ENCODE measurements at places on chromosomes 4 and X.

GRCh38 chr4:106541253-106541652 is 172.7 kb upstream of the GIMD1 start:
- DNase-seq, result no peak

- no peak for DNase-seq
Measured at GRCh38 chrX:27241981-27242380, 221.2 kb downstream of the PPP4R3C start.

DNA sequence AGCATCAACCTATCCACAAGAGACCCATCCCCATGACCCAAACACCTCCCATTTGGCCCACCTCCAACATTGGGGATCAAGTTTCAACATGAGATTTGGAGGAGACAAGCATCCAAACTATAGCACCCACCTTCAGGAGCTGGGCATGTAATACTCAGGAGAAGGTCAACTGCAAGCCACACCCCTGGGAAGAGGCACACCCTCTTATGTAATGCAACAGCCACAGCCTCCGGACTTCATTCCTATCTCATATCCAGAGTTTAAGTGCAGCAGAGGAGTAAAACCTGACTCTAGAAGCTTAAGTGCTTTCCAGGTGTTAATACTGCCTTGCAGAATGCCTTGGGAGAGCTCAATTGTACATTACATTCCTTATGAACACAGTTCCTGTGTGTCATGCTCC is 197.4 kb downstream of the PTTG2 start:
- DNase-seq, result no peak

DNA sequence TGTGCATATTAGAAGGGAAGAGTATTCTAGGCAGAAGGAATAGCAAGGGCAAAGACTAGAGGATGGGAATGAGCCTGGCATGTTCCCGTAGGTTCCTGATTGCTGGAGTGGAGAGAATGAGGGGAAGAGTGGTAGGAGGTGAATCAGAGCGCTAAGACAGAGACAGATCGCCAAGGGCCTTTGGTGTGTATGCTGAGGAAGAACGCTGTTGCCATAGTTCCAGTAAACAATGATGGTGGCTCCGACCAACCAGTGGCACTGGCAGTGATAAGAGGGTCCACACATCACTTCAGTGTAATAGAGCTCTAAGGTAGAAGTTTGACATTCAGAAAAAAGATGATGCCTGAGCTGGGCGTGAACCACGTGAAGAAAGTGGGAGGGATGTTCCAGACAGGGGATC is 966 bp downstream of the TBC1D25 start:
- no peak for DNase-seq

- no peak for DNase-seq
Measured at GRCh38 chr4:112677519-112678091, 40.7 kb downstream of the LARP7 start.

DNA sequence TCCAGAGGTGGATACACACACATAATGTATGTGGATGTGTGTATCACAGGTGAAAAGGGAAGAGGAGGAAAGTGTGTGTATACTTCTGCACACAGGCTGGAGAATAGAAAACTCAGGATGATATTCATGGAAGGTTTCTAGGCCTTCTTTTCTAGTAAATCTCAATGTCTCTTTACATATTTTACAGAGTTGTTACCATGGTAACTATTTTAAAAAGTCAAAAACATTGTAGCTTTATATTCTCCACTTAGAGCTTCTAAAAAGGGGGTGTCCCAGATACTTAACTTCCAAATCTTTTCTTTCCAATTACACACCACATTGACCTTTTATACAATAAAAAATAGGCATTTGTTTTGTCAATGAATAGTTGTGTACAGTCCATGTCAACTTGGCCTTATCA is 604.8 kb upstream of the LCORL start:
- DNase-seq, result no peak

GRCh38 chr4:113969709-113970334 is 9.6 kb downstream of the ARSJ start:
- no peak for DNase-seq

DNA sequence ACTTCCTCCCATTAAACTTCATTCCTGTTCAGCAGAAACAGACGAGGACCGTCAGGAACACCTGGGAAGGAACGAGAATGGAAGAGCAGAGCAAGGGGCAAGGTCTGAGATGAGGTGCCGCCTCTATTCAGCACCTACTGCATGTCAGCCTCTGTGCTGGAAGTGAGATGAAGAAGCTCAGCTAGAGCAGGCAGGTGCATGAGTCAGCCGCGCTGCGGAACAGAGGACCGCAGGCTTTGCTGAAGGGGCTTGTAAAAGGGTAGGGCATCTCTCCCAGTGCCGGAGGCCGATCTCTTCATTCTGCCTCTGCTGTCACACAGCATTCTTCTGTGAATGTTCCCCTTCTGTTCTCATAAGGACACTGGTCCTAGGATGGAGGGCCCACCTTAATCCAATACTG is 6.1 kb upstream of the ABLIM2 start:
- DNase-seq, result no peak

- no peak for DNase-seq
Measured at GRCh38 chrX:9122519-9123245, 88.8 kb upstream of the FAM9B start.

- DNase-seq, result no peak
Measured at GRCh38 chrX:132118358-132118757, 9.5 kb downstream of the FRMD7 start.

- DNase-seq, result no peak
Measured at GRCh38 chr4:79235095-79235494, 90.8 kb downstream of the NAA11 start.

GRCh38 chr4:656436-657337 is 17.4 kb downstream of the ATP5ME start:
- DNase-seq, result no peak

GRCh38 chrX:148555101-148555500 is 54.7 kb downstream of the AFF2 start:
- no peak for DNase-seq

DNA sequence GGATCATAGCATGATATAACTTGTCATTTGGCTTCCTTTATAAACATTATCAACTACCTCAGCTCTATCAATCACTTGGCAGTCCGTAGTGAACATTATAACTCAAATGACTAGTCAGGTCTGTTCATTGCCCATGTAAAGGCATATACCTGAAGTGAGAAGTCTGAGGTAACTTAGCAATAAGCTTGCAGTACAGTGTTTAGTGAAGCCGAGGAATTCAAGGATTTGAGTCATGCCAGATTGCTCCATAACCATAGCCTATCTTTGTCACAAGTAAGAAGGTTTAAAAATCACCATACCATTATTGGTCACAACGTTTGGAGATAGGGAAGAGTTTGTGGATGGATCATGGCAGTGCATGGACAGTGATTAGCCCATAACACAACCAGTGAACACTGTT is 41.6 kb downstream of the AR start:
- DNase-seq, result no peak

GRCh38 chr4:121873604-121874003 is 3.3 kb upstream of the BBS7 start:
- DNase-seq, result no peak

DNA sequence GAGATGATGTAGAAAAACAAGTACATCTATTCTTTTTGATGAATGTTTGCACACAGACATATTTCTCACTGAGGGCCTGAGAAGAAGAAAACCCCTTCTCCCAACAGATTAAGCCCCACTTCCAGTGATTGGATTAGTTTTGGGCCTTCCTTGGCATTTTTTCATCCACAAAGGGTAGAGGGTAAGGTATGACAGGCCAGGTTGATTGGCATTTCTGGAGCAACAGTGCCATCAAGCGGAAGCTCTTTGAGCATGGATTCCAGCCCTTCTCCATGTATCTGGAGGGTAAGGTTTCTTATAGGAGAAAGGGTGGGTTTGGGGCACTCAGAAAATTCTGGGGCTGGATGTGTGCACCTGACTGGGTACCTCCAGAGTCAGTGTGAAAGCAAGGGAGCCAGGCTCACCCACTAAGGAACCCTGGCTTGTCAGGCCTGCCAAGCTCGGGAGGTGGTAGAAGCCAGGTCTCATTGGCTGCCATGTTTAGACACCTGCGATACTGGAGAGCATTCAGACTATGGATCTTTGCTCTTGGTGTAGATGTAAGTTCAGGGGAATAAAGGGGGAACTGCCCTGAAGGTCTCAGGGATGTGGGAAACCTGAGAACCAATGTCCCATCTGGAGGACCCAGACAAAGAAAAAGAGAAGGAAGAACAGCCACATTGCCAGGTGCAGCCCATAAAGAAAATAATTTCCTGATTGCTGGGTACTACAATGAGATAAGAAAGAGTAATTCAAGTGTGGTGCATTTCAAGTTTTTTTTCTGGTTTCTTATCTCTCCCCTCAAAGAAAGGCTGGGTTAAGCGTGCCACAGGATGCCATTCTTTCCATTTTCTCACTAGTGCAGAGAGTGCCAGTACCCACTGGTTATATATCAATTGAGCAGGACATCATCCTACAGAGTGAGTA is 222.3 kb upstream of the AGTR2 start:
- DNase-seq, result no peak

- DNase-seq, result no peak
Measured at GRCh38 chr4:120177603-120178002, 111.0 kb upstream of the MAD2L1 start.

DNA sequence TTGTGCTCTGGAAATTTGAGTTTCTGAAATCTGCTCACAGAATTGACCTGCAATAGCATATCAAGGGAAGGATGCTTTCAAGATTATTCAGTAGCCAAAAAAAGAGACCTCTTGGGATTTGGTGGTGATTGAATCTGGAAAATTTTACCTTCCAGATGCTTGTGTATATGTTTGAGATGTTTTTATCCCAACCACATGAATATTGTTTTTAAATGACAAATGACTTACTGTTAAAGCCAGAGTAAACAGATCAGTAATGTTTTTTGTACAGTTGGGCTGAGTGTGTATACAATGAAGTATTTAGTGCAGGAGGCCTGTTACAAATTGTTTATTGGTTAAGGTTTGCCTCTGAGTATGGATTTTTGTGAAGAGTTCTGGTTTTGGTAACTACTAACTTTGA is 126.5 kb downstream of the CBR4 start:
- no peak for DNase-seq

DNA sequence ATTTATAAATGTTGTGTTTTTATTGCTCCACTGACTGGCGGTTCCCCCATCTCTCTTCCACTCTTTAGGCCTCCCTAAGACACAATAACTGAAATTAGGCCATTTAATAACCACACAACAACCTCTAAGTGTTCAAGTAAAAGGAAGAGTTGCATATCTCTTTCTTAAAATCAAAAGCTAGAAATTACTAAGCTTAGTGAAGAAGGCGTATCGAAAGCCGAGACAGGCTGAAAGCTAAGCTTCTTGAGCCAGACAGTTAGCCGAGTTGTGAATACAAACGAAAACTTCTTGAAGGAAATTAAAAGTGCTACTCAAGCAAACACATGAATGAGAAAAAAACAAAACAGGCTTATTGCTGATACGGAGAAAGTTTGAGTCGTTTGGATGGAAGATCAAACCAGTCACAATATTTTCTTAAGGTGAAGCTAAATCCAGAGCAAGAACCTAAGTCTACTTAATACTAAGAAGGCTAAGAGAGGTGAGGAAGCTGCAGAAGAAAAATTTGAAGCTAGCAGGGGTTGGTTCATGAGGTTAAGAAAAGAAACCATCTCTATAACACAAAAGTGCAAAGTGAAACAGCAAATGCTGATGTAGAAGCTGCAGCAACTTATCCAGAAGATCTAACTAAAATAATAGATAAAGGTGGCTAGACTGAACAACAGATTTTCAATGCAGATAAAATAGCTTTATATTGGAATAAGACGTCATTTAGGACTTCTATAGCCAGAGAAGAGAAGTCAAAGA is 194.0 kb upstream of the TTC29 start:
- DNase-seq, result no peak

GRCh38 chrX:107561468-107562215 is 66.7 kb upstream of the PRPS1 start:
- DNase-seq, result no peak

DNA sequence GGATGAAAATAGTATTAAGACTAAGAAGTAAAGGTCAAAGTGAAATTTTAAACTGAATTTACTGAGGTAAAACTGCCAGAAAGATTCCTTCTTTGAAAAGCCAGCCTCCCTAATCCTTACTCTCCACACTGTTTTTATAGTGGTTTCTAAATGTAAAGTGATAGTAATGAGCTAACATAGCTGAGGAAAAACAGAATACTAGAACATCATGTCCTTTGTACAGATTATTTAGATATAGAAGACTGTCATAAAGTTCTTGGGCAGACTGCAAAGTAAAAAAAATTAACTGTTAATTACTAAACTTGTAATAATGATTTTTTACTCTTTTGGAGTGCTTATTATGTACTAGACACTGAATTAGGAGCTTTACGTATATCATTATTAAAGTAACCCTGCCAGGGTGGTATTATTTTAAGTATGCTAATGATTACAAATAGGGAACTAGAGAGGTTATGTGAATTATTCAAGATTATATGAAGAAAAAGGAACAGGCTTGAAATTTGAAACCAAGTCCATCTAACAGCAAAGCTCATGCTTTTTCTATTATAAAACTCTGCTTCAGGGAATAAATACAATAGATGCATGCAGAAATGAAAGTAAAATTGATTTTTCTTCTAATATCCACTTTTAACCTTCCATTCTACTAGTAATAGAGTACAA is 150.5 kb downstream of the TBCK start:
- DNase-seq, result no peak

GRCh38 chr4:143575331-143575730 is 61.8 kb downstream of the SMARCA5 start:
- no peak for DNase-seq

- DNase-seq, result no peak
Measured at GRCh38 chrX:47595716-47596251, 13.5 kb downstream of the TIMP1 start.

GRCh38 chr4:16820329-16820728 is 78.1 kb downstream of the LDB2 start:
- no peak for DNase-seq

GRCh38 chrX:2500091-2500802 is 529 bp downstream of the DHRSX start:
- DNase-seq, result peak; percentile 16

GRCh38 chr4:4901877-4902276 is 42.4 kb downstream of the MSX1 start:
- DNase-seq, result no peak

GRCh38 chr4:132792310-132792709 is 356.8 kb upstream of the PCDH10 start:
- DNase-seq, result no peak

- DNase-seq, result no peak
Measured at GRCh38 chr4:48565362-48566033, 75.4 kb downstream of the ZAR1 start.

DNA sequence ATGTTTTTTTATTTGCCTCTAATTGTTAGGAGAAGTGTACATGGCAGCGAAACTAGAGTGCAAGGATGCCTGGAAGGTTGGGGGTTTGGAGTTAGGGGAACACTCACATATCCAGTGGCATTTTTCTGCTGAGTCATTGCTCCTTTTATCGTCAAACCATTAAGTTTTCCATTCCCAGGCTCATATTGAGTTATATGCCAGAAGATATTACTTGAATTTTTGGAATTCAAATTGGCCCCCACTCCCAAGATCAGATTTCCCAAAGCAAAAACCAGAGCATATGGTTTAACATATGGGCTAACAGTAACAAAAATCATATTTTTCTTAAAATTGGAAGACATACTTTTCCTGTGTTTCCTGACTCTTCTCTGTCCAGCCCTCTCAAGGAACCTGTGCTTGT is 152.7 kb downstream of the FSTL5 start:
- no peak for DNase-seq

Data from CD4-positive, alpha-beta T cell treated with Interleukin-15 for 4 hours (primary cell).